ENCODE measurements at places on chromosomes 16 and 17.

DNA sequence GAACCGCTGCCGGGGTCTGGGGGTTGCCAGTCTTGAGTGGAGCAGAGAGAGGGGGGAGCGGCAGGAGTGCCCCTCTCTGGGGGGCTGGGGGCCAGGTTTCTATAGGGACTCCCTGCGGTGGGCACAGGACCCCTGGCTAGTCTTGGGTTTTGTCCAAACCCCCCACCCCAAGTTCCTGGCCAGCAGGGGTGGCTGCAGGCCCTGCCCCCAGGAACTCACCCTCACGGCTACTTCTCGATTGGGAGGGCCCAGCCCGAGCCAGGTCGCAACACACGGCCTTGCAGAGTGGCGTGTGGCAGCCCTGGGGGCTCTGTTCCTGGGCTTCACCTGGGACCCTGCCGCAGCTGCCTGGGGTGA lies 601 bp downstream of the CDH15 start:
- no peak for DNase-seq

- DNase-seq: no peak
Measured at GRCh38 chr16:78953526-78953925, 647.0 kb downstream of the MAF start.

DNA sequence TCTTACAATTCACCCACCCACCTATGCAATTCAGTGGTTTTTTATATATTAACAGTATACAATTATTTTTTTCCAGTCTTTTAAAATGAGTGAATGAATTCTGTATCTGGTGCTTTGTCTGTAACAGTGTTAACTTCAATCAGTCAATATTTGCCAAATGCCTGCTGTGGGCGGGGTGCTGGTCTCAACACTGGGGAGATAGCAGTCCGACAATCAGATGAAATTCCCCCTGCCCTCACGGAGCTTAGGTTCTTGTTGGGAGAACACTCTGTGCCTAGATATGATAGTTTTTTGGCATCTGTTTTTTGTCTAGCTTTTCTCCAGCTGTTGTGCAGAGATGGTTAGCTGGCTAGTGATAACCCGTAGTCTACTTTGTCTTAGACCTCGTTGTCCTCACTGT lies 201.1 kb downstream of the SNX29 start:
- DNase-seq: no peak

DNA sequence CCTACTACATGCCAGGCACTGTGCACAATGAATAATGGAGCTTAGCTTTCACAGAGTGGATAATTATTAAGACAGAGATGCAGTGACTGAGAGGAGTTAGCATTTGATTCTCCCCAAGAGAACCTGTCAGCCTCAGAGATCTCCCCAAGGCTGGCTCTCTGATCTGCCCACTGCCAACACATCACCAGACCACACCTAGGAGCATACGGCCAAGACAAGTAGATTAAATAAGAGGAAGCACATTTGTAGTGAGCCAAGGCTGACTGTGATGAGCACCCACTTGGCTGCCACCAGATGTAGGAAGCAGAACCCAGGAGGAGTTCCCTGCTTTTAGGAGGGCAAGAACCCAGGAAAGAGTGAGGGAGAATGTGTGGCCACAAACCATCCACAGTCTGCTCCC lies 130.1 kb downstream of the SPACA3 start:
- DNase-seq: no peak

- no peak for DNase-seq
Measured at GRCh38 chr16:48035142-48035541, 120.7 kb downstream of the ABCC12 start.

DNA sequence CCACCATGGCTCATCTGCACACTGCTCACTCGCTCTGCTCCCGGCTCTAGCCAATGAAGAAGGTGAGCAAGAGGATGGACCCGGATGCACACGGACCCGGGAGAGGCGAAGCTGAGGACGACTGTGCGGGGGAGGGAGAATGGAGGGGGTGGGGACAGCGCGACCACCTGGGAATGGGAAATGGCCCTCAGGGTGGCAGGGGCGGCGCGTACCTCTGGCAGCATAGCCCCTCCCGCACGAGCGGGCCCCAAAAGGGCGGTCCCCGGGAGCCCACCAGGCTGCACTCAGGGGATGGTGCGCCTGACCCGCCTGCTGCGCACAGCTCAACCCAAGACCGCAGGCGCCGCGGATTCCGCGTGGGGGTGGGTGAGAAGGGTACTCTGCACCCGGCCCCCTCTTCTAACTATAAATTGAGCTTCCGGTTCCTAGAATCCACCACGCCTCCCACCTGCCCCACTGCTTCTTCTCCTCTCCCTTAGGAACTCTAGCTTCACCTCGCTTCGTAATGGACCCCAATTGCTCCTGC lies 6.1 kb downstream of the MT1H start:
- no peak for DNase-seq
